ENCODE measurements at places on chromosomes 6 and 20.

DNA sequence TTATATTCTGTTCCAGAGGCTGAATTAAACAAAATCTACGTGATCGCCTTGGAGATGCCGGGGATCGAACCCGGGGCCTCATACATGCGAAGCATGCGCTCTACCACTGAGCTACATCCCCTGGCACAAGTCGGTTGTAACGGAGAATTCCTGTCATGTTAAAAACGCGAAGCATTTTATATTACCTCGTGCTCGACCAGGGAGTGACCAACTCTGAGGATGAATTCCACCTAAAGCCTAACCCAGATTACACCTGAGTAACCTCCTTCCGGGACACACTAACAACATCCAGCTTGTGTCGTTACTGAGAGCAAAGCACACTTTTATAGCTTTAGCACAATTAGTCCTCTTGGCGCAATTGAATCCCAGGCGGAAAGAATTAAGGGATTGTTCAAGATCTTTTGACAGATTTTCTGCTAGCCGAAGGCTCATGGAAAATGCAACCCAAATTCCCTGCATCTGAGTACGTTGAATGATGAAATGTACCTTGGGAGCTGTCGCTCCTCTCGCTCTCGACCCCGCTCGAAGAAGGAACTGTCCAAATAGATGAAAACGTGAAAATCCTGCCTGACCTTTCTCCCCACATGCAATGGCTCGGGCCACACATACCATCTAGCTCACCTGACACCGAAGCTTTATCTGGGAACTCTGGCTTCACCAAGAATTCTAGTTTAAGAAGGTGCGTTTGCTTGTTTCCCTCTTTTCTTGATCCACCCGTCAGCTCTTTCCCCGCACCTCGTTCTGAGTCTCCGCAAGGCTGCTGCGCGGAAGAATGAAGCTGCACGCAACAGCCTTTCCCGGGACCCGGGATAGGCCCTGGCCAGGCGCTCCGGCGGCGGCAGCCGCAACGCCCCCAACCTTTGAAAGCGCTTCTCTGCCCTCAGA is 148.3 kb downstream of the GPX5 start:
- DNase-seq, result peak; percentile 77

DNA sequence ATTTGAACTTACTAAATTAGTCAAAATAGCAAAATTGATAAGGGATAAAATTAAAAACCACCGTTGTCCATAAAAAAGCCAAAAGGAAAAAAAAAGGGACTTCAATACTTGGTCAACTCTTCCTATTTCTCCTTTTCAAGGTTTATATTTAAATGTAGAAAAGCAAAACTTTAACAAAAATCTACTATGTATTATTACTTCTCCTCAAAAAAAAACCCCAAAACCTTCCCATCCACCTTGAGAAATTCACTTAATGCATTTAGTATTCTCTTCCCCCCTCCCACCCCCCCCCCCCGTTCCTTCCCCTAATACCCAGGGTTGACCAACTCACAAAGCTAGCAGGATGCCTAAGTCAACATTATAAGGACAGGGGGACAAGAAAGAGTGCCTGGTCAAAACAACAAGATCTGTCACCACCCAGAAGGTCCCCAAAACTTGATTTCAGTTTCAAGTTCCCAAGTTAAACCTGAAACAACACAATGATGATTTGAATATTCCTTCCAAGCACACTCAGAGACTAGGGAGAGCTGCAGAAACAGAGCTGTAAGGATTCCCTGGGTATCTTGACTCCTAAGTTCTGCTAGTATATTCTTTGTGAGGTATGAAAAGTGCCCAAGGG is 14.6 kb downstream of the GMDS start:
- DNase-seq, result no peak

- DNase-seq, result no peak
Observed at GRCh38 chr6:147262946-147263345, 58.7 kb downstream of the STXBP5 start.

DNA sequence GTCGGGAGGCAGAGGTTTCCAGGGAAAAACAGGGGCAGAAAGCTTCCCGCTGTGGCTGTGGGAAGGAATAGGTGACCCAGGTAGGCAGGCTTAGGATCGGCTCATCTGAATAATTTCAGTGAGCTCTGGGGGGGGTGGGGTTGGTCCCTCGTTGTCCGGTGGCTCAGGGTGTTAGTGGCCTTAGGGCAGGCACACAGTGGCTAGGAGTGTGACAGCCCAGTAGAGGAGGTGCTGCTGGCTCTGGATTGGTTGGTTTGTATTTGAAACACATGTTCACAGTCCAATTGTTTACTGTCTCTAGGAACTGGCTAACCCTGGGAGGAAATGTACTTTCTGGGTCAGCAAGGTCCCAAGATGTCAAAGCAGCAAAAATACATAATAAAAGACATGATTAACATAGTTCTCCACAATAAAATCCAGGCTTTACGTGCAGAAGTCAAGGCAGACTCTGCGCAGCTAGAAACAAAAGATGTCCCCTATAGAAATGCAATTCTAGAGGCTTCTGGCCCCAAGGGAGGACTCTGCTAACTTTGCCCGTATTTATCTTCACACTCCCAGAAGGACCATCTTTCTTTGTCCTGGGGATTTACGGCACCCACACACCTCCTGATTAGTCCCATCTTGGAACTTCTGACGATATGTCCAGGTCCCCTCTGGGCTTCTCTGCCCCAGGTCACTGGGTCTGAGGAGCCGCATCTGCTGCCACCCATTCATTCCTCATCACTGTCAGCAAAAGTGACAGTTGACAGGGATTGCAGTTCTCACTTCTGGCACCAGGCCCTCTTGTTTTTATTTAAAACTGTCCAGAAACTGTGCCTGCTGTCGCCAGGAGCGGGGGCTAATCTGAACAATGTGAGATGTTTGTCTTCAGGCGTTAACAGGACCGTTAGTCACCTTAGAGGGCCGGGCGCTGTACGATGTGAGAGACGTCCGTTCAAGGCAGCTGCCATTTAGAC is 18.7 kb downstream of the MOCS3 start:
- DNase-seq, result peak; percentile 49

DNA sequence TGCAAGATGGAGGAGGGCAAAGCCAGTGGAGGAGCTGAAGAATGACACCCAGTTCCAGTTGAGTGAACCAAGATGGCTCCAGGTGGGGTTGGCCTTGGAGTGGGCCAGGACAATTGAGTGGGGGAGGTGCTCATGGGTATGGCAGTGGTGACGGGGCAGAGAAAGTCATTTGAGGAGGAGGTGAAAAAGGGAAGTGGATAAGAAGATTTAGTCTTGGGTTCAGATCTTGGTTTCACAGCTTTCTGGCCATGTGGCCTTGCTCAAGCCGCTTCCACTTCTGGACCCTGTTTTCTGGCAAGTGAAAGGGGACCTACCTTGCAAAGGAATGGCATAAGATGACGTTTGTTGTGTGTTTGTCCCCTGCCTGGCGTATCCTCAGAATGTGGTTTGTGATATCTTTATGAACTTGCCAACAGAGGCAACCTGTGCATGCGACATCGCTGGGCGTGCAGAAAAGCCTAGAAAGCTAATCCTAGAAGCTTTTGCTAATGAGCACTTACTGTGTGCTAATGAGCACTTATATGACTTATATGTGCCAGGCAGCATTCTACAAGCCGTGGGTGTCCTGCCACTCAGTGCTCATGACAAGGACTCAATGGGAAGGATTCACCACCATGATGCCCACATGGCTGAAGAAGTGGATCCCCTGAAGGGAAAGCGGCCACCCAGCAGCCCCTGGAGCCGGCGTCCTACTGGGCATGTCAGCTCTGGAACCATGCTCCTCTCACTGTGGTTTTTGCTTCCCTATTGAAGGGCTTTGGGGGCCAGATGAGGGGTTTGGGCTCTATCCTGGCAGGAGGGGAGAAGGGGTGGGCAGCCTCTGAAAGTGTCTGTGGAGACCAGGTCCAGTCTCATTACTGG is 23.6 kb upstream of the STX16 start:
- DNase-seq, result no peak

- no peak for DNase-seq
Observed at GRCh38 chr6:19320111-19320581, 517.0 kb upstream of the ID4 start.

GRCh38 chr6:115582386-115582785 is 478.3 kb downstream of the FRK start:
- no peak for DNase-seq

- DNase-seq, result peak; percentile 93
Observed at GRCh38 chr6:113744861-113745260, 112.3 kb upstream of the MARCKS start.

DNA sequence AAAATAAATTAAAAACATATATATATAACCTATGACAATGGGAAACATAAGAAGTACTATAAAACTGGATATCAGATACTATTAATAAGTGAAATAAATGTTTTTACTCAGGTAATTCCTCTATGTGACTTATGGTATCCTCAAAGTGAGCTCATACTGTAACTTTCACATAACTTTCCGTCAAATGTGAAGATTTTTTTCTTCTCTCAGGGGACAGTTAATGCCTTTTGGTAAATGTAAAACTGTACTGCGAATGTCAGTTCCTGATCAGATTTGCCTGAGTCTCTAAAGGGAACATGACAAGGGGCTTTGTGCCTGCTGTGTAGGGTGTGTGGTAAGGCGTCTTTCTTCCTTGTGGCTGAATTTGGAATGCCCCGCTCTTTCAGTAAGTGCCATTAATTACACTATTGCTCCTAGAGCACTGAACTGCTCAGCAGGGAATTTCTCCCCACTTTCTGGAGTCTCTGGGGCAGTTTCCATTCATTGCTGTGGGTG is 271.8 kb downstream of the PRL start:
- DNase-seq, result no peak

DNA sequence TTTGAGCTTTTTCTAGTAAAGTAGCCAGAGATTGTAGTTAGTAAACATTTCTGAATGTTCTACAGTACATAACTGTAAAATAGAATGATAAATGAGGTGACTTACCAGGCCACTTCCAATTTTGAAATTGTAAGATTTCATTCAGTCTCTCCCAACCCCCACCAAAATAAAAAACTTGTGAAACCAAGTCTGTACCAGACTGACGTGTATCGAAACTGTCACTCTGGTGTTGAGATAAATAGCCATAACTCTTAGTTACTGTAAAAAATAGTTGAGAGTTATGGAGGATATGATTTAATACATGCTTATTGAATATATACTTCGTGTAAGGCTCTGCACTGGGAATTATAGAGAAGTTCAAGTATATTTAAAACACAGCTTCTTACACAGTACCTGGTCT is 455.7 kb downstream of the PLCB1 start:
- DNase-seq, result no peak

DNA sequence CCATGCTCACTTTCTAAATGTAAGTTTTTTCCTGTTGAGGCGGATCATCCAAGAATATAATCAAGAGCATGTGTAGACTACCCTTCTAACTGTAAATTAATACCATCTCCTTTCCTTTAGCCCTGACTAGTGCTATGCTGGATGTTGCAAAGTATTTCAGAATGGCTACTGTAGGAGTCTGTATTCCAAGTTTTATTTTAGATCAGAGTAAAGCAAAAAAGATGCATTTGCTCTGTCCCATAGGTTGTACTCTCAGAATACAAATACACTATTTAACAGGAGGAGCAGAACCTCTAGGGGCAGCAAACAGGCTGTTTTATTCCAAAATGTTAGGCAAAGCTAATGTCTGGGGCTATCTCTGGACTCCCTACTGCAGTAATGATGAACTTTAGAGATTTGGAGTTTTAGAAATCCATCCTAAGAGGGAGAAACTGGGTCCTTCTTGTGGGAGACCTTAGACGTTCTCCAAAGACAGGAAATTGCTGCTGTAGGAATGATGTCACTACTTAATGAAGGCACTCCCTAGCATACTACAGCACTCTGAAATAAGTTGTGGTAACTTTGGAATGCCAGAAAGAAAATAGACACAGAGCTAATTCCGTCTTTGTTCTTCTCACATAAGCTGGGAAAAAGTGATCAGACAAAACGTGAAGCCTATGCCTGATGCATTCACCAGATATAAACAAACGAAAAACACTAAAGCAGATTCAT is 392.4 kb upstream of the HS3ST5 start:
- DNase-seq, result no peak

All from trophoblast cell (in vitro differentiated cells and primary cell).